ENCODE measurements at places on chromosomes 2 and 18.

DNA sequence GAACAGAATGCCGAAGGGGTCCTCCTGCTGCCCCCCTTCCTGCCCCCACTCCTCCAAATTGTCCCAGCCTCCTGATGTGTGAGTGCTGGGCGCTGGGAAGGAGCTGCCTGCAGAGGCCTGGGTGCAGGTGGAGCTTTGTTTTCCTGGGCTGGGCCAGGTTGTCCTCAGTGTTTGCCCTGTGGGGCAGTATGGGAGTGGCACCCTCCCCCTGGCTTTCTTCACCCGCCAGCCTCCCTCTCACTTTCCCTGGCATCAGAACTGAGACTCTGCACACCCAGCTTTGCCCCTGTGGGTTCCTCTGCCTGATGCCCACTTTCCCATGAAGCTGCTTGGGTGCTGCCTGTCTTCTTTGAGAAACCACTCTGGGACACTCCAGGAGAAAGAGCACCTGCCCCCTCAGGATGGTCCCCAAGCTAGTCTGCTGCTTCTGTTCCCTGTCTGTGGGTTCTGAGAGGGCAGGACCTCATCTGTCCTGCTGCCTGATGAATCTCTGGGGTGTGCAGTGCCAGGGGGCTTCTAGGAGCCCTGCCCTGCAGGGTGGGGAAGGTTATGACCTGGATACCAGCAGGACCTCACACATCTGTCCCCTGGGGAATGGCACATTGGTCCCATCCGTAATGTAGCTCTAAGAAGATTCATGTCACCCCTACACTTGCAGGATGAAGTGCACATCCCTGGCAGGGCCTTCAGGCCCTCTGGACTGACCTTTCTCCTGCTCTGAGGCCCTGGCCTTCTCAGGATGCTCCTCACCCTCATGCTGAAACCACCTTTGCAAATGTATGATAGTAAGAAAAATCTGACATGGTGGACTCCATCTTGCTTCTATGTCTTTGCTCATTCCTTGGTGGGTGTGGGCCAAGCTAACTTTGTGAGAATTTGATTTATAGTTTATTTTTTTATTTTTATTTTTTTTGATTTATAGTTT, 146.8 kb upstream of the HS6ST1 start:
- no peak for DNase-seq

DNA sequence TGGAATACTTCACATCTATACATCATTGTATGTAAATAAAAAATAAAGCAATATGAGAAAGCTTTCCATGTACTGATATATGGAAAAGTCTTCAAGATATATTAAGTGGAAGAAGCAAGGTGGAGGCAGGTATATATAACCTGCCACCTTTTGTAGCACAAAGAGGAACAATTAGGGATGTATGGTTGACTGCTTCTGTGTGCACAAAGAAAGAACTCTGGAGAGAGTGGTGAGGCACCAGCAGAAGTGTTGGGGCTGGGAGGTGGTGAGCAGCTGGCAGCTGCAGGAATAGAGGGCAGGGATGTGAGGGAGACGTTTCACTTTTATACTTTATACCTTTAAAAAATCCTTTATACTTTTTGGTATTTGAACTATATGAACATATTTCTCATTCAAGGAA, 26.1 kb downstream of the KIF5C start:
- DNase-seq: no peak

GRCh38 chr2:203786549-203787351, 80.3 kb downstream of the CD28 start:
- DNase-seq: no peak

DNA sequence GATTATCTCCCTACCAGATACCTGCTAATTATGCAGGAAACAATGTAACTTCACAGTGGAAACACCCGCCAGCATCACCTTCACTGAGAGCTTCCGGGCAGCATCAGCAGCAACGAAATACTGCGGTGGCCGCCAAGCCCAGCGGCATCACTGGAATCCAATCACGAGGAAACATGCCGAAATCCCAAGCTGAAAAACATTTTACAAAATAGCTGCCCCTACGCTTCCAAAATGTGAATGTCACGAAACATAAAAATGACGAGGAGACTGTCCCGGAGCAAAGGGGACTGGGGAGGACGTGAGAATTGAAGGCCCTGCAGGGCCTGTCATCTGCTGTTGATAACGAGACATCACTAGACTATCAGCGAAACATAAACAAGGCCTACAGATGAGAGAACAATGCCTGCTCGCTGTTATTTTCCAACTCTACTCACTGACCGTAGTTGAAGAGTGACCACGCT, 82.6 kb downstream of the HDAC4 start:
- no peak for DNase-seq

DNA sequence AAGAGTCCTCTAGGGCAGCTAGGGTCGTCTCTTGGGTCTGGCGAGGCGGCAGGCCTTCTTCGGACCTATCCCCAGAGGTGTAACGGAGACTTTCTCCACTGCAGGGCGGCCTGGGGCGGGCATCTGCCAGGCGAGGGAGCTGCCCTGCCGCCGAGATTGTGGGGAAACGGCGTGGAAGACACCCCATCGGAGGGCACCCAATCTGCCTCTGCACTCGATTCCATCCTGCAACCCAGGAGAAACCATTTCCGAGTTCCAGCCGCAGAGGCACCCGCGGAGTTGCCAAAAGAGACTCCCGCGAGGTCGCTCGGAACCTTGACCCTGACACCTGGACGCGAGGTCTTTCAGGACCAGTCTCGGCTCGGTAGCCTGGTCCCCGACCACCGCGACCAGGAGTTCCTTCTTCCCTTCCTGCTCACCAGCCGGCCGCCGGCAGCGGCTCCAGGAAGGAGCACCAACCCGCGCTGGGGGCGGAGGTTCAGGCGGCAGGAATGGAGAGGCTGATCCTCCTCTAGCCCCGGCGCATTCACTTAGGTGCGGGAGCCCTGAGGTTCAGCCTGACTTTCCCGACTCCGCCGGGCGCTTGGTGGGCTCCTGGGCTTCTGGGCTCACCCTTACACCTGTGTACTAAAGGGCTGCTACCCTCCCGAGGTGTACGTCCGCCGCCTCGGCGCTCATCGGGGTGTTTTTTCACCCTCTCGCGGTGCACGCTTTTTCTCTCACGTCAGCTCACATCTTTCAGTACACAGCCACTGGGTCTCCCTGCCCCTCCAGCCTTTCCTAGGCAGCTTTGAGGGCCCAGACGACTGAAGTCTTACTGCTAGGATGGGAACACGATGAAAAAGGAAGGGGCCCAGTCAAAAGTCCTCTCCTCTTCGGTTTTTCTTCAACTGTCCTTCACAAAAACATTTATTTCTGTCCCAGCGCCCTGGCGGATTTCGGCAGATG, 8.1 kb downstream of the SIX2 start:
- DNase-seq: no peak

DNA sequence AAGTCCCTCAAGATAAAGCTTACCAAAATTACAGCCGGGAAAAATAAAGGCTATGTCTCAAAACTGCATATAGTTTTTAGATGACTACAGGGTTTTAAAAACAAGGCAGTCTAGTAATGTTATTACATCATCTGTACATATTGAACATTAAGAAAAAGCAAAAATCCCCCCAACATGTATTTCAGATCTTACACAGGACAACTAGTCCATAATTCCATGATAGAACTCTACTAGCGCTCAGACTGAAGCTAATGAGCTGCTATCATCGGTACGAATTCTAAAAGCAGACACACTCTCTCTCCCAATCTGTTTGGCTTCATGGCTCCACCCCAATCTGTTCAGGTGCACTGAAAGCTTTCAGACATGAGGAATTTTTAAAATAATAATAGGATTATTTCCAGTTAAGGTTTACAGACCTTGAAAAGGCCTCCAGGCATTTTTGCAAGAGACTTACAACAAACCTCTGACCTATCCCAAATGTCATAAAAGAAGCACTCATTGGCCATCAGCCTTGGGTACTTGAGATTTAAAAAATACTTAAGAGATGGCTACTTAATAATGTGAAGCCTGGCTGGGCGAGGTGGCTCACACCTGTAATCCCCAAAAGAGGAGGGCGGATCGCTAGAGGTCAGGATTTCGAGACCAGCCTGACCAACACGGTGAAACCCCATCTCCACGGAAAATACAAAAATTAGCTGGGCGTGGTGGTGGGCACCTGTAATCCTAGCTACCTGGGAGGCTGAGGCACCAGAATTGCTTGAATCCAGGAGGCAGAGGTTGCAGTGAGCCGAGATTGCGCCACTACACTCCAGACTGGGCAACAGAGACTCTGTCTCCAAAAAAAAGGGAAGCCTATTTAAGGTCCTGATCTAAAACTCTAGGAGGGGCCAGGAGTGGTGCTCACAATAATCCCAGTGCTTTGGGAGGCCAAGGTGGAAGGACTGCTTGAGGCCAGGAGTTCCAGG, 2.0 kb downstream of the NPC1 start:
- DNase-seq: no peak

DNA sequence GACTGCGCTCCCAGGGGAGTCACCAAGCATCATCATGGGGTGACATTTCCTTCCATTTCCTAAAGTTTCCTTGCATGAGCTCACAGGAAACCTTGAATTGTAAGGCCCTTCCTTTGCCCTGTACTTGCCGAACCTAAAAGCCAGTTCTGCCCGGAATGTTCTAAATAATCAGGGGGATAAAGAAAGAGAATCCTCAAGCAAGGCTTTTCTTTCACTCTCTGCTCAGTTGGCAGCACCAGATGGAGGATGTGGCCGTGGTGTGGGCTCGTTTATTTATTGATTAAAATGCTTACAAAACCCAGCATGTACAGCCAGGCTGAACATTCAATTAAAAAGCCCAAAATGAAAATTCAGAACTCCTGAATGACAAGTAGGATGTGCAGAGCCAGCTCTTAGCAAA, 170.5 kb downstream of the SH3RF3 start:
- DNase-seq: no peak

DNA sequence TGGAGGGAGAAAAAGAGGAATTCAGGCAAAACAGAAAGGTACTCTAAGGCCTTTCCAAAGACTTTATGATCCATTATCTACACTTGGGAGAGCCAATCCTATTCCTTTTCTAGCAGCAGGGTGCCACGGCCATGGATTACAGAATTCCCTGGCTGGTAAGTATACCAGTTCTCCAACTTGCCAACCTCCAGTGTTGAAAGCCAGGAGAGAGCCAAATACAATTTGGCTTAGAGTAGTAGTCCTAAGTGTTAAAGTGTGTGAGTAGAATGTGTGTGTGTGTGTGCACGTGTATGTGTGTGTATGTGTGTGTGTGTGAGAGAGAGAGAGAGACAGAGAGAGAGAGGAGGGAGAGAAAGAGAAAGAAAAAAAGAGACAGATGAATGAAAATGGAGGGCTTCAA, 43.3 kb downstream of the WDPCP start:
- no peak for DNase-seq

GRCh38 chr2:152718909-152719645, 657 bp downstream of the ARL6IP6 start:
- DNase-seq: no peak

Data from activated CD8-positive, alpha-beta memory T cell treated with anti-CD3 and anti-CD28 coated beads for 48 hours (primary cell).